Activated naive CD4-positive, alpha-beta T cell (primary cell): ENCODE measurements at places on chromosomes 2 and 18.
A peak's percentile ranks its signal among the peaks of the same experiment; 100 is the strongest.

GRCh38 chr18:22348521-22349316 lies 69.0 kb downstream of the CTAGE1 start:
- no peak for DNase-seq

DNA sequence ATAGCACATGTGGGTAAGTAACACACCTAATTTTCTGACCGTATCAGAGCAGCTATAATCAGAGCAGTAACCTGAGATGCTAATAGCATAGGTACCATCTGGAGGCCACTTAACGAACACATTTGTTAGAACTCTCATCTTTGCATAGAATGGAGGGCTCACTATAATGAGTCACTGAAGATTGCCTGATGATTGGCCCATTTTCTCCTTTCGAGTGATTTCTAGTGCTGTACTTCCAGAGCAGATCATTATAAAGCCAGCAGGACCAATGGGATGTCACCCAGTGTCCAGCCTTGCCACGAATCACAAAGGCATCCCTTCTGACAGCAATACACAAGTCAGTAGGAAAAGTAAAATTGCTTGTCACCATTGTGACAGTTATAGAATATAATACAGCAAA lies 81.7 kb upstream of the REV1 start:
- DNase-seq = no peak

DNA sequence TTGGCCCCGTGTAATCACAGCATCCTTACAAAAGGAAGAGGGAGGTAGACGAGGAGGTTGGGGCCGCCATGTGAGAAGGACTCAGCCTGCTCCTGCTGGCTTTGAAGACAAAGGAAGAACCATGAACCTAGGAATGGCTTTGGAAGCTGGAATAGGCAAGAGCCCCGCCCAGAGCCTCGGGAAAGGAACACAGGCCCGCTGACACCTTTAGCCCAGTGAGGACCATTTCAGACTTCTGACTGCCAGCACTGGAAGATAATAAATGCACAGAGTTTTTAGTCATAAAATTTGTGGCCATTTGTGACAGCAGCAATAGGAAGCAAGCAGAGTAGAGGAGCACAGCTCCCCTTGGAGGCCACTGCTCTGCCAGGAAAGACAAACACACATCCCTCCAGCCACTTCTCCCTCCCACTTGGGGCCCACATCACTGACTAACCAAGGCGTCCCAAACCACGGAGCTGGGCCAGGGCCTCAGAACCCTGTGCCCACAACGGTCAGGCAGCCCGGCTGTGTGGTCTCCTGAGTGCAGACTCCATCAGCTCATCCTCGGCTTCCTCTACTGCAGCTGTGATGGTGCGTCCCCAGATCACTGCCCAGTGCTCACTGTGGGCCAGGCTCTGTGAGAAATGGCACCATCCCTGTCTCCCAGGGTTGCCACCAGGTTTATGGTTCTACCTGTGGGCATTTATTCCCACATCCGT lies 39.7 kb downstream of the TFCP2L1 start:
- no peak for DNase-seq

GRCh38 chr2:239201531-239201876 lies 199.3 kb downstream of the HDAC4 start:
- DNase-seq = no peak

- DNase-seq = peak; percentile 63
Measured at GRCh38 chr2:101341901-101342624, 33.6 kb upstream of the RNF149 start.
